MG63 (cell line): ENCODE measurements at places on chromosomes 5 and 9.
A peak's percentile ranks its signal among the peaks of the same experiment; 100 is the strongest.

DNA sequence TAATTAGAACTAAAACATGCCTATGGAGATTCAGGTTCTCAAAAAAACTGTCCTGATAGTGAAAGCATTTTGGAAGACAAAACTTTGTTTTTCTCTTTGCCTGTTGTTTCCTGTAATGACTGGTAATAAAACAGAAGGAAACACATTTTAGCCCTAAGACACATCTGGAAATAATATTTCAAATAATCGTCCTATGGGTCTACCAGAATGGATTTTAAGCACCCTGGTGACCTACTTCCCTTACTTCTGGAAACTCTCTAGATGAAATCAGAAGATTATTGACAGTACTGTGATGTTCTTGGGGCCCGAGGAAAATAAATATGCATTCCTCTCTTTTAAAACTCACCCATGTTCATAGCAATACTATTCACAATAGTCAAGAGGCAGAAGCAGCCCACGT is 110.1 kb upstream of the TLE4 start:
- no peak for DNase-seq

DNA sequence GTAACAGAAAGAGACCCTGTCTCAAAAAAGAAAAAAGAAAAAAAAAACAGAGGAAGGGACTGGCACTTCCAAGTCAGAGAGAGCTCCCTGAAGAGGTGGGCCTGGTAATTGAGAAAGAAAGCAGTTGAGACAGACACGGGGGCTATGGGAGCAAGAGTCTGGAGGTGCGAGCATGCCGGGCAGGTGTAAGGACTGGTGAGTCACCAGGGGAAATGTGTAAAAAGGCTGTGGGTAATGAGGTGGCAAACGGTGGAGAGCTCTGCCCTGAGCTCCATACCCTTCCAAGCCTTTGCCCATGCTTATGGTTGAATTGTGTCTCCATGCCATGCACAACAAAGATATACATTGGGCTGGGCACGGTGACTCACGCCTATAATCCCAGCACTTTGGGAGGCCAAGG is 18.0 kb upstream of the JADE2 start:
- DNase-seq: no peak

GRCh38 chr9:20941174-20941690 is 90.2 kb downstream of the HACD4 start:
- peak; percentile 76 for DNase-seq

GRCh38 chr5:170745481-170746071 is 37.9 kb upstream of the GABRP start:
- peak; percentile 71 for DNase-seq

DNA sequence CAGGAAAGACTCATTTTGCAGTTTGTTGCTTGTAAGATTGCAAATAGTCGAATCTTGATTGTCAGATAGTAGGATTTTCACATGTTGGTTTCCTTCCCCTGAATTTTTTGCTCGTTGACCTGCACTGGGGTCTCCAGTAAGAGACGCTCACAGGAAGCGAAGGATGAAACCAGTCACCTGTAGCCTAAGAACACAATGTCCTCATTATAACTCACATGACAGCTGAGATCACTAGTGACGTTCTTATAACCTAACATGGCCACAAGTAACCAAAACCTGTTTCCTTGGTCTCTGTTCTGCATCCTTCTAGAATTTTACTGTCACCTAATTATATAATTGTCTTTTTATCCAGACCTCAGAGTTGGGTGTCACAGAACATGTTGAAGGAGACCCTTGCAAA is 181.0 kb upstream of the OTULINL start:
- no peak for DNase-seq

DNA sequence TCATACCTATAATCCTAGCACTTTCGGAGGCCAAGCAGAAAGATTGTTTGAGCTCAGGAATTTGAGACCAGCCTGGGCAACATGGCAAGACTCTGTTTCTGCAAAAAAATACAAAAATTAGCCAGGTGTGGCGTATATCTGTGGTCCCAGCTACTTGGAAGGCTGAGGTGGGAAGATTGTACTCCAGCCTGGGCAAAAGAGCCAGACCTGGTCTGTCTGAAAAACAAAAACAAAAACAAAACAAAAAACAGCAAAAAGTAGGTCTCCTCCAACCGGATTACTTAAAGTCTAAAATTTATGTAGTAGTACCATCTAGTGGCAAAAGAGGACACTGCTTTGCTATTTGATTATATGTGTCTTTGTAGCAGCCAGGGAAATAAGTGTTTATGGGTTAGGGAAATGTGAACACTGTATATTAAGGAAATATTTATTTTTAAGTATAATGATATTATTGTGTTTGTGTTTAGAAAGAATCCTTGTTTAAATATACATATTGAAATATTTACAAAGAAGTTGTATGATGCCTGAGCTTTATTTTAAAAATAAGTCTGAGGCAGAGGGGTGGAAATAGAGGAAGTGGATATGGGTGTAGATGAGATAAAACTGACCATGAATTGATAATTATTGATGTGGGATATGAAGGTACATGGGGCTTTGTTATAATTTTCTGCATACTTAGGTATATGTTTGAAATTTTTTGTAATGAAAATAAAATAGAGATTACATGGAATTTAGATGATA is 20.0 kb downstream of the APC start:
- no peak for DNase-seq

GRCh38 chr5:178387856-178388190 is 155.2 kb upstream of the PHYKPL start:
- DNase-seq: no peak

GRCh38 chr9:121278477-121279261 is 10.7 kb downstream of the GSN start:
- DNase-seq: peak; percentile 91

DNA sequence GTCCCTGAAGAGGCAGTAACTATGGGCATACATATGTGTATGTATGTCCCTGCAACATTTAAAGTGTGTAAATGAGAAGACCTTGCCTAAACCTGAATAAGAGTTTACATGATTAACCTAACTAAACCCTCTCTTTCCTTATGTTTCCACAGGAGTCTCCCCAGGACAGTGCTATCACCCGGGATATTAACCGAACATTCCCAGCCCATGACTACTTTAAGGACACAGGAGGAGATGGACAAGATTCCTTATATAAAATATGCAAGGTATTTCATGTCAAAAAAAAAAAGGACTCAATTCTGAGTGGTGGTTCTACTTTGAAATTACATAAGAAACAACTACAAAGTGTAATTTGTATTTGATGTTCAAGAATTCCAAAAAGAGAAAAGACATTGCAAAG is 31.7 kb downstream of the GPR21 start:
- no peak for DNase-seq

DNA sequence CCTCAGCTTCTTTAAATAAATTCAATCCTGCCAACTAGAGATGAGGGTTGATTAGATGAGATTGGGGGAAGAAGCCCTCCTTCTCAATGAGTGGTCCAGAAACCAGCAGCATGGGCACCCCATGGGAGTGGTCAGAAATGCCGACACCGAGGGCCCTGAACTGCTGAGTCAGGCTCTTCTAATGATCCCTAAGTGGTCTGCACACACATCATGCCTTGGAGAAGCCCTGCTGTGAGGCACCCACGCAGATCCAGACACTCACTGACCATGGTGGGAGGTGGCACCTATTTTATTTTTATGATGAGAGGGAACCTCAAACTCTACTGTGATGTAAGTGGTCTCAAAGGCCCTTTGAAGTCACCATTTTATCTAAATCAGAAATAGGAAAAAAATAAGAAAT is 72.3 kb upstream of the BOD1 start:
- DNase-seq: no peak

DNA sequence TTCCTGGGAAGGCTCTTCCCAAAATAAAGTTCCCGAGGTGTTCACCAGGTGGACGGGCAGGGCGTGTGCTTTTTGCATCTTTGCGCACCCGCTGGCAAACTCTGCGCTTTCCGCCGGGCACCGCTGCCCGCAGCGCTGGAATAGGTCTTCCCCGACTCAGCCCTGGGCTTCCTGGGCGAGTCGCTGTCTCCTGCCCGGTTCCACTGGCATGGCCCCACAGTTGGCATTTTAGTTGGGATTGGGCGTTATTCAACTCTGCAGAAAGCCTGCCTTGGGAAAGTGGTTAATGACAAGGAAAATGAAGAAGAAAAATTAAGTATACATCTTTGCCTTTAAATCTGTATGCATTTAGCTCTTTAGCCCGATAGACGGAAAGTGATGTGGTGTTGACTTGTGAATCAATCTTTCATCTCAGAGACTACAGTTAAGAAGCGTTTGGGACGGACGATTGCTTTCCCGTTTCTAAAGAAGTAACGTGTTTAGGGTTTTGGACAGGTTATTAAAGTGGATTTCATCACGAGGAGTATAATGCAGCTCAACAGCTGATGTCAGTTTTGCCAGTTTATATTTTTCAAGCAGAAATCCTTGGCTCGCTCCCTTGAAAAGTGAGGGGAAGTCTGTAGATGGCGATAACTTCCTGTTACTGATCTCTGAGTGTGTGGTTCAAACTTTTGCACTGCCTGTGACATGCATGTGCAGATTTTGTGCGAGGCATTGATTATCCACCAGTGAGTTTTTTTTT is 946 bp downstream of the ADCY2 start:
- DNase-seq: no peak

DNA sequence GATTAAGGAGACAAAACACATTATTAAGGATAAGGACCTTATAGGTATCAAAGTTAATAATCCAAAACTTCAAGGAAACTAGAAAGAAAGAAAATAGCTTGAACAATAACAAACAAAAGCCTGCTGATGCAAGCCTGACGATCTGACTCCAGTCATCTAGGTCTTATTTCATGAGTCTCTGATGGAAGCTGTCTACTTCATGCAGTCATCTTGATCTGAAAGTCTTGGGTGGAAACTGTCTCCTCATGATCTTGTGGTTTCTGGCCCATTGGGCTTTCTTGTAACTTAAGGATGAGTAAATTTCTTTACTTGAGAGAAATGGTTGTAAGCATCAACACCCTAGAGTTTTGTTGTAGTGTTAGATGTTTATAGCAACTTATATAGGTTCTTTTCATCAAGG is 20.6 kb upstream of the PSIP1 start:
- no peak for DNase-seq

DNA sequence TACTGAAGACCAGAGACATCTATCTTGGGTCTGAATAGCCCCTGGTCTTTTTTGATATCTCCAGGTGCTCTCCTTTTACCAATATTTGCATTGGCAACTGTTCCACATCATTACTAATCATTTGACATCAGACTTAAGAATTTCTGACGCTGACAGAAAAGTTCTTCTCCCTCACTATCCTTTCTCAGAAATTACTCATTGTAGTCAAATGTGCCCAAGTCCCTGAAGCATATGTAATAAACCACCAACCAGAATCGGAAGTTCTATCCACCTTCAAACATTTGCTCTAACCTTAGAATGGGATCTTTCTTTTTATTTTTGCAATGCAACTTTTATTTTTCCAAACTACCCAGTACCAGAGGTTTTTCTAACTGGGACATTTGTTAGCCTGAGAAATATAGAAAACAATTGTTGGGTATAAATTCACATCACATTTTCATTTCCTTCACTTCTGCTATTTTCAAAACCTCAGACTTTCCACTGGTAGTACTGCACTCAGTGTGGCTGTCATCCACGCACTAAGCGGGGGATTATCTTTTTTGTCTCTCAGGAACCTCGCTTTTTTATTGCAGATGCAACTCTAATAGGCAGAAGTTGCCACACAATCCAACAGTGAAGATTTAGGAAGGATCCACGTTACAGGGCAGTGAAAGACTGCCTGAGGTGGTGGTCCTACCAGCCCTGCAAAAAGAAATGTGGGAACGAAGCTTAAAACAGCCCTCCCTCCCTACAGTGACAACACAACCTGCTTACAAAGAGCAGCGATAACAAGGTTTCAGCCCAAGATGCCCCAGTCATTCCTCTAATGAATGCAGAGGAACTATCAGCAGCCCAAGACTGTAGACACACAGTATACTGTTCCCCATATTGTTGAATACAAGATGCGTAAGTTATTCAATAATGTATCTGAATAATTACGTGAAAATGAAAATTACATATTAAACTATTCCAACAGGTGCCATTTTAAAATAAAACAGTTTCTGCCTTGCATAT is 201.2 kb downstream of the EBF1 start:
- DNase-seq: no peak

DNA sequence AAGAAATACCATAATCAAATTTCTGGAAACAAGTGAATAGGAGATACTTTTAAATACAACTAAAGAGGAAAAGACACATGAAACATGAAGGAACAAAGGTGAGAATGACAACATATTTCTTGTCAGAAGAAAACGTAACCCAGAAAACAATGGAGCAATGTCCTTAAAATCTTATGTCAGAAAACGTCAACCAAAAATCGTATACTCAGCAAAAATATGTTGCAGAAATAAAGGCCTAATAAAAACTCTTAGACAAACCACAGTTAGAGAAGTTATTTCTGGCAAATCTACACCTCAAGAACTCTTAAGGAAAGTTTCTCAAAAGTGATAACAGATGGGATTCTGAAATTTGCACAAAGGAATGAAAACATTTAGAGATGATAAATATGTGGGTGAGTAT is 66.3 kb upstream of the FBXL7 start:
- DNase-seq: no peak

GRCh38 chr9:23551311-23551721 is 274.7 kb downstream of the ELAVL2 start:
- no peak for DNase-seq

DNA sequence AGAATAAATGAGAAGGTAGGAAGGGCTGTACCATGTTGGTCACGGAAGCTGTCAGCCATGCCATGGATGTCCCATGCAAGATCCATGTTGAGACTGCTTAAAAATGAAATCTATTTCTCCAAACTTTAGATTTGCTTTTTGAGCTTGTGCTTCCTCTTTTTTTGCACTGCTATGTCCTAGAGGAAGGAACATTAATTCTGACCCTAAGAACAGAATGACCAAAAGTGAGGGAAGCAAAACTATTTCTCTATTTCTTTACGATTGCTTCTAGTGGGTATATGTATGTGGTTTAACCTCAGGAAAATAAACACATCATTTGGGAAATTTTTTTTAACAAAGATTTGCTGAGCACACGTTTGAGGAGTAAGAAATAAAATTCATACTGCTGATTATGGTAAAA is 84.6 kb downstream of the USP20 start:
- DNase-seq: no peak

GRCh38 chr5:161258438-161258837 is 288.1 kb downstream of the GABRB2 start:
- no peak for DNase-seq

DNA sequence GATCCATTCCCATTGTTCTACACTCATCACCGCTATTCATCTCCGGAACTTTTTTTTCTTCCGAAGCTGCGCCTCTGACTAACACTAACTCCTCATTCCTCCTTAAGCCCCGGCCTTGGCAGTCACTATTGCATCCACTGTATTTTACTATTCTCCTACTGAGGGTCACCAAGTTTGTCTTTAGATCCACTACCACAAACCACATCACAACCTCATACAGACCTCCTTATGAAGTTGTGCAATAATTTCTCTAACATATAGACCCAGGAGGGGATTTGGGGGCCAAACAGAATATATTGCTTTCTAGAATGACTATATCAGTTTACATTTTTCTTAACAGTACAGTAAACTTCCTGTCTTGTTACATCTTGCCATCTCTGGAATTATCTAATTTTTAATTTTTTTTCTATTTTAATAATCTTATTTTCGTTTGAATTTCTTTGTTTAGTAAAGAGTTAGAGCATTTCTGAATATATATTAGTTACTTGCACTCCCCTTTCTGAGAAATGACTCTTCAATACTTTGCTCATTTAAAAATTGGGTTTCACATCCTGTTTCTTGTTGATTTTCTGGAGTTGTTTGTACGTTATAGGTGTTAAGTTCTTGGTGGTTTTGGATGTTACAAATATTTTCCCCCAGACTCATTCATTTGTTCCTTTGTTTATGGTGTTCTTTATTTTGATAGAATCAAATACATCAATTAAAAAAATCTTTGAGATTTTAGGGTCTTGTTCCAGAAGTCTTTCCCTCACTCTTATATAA is 37.1 kb downstream of the DMRT2 start:
- peak; percentile 33 for DNase-seq
